H1 (cell line): ENCODE measurements at places on chromosomes 1 and 21. TPM values are rescaled to one million over a fixed set of nuclear protein-coding genes. Genes with fewer than 3 reads are reported as not detected.
A peak's percentile ranks its signal among the peaks of the same experiment; 100 is the strongest.

- H3K4me3 ChIP-seq, result no peak overlapping the region
- H3K27ac ChIP-seq, result no peak overlapping the region
- H3K27me3 ChIP-seq, result no peaks in the 10 kb centered on the region
- H3K36me3 ChIP-seq, result no peaks in the 10 kb centered on the region
Observed at GRCh38 chr1:237759377-237759776, 131.3 kb downstream of the ZP4 start.

DNA sequence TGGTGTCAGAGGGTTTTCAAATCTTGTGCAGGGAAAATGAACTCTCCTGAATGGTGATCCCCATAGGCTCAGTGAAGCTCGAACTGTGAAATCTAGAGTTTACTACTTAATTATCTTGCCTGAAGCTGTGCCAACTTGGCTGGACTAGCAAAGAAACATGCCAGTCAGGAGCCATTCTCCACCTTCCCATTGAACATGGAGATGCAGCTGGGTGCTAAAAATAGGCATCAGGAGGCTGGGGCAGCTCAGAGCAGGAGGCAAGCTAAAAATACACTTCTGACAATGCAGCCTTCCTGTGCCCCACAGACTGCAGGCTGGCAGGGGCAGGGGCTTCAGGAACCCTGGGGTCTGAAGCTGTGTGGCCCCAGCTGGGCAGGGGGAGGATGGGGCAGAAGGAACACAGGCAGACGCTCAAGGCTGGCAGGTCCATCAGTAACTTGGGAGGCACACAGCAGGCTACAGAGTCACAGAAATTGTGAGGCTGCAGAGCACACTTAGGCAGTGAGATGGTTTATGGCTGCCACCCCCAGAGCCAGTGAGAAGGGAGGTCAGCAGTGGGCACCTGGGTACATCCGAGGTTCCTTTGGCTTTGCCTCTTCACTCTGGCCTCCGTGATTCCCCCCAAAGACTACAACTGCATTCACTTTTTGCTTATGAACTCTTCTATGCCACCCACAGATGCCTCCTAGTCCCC, 155.4 kb upstream of the KCND3 start:
- DNase-seq, result no peak
- H3K4me1 ChIP-seq, result no peaks in the 10 kb centered on the region
- H3K4me3 ChIP-seq, result no peak overlapping the region
- H3K36me3 ChIP-seq, result no peaks in the 10 kb centered on the region
- H3K27ac ChIP-seq, result no peak overlapping the region
- H3K27me3 ChIP-seq, result no peaks in the 10 kb centered on the region

The ST3GAL3 gene
- 6.5 and 7.0 TPM in 2 replicates for total RNA-seq

The OR2W3 gene
- total RNA-seq, result 0.82 and 1.1 TPM in 2 replicates

The RYR2 gene
- total RNA-seq, result 4.4 and 4.7 TPM in 2 replicates

The PLXNA2 gene
- total RNA-seq, result 1.5 and 2.0 TPM in 2 replicates

The FMOD gene
- total RNA-seq, result 0.27 and 0.32 TPM in 2 replicates

GRCh38 chr1:103327054-103327719, 198.3 kb upstream of the RNPC3 start:
- H3K36me3 ChIP-seq, result no peaks in the 10 kb centered on the region
- H3K27me3 ChIP-seq, result no peaks in the 10 kb centered on the region
- H3K4me1 ChIP-seq, result no peaks in the 10 kb centered on the region

DNA sequence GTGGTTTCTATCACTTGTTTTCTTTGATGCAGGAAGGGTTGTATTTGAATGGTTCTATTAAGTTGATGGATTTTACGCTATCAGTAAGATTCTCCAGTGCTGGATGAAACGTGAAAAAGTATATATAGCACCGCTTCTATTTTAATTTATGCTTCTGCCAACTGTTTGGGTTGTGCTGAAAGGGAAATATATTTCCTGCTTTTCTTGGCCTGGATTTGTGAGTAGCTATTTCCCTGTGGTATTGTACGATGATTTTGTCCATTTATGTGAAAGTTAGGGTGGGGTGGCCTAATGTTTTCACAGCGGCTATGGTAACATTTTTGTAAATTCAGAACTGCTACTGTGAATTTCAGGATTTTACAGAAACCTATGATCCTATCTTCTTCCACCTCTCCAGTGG, 322 bp downstream of the C1orf162 start:
- no peaks in the 10 kb centered on the region for H3K4me1 ChIP-seq
- H3K4me3 ChIP-seq, result no peak overlapping the region
- DNase-seq, result no peak
- no peaks in the 10 kb centered on the region for H3K27me3 ChIP-seq
- H3K36me3 ChIP-seq, result no peaks in the 10 kb centered on the region

DNA sequence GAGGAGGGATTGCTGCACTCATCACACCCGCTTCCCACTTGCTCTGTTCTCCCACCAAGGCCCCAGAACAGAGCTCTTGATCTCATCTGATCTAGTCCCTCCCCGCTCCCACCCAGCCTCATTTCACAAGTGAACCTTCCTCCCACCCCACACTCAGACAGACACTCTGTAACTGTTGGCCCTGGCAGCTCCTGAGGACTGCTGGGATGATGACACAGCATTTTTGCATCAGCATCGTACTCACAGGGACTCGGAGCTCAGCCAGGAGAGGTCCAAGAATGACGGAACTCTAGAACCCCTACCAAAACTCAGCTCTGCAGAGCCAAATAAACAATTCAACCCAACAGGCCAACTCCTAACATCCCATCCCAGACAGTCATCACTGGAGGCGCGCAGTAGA, 11.2 kb upstream of the ZNF124 start:
- no peak overlapping the region for H3K4me3 ChIP-seq
- DNase-seq, result no peak
- H3K4me1 ChIP-seq, result no peaks in the 10 kb centered on the region

DNA sequence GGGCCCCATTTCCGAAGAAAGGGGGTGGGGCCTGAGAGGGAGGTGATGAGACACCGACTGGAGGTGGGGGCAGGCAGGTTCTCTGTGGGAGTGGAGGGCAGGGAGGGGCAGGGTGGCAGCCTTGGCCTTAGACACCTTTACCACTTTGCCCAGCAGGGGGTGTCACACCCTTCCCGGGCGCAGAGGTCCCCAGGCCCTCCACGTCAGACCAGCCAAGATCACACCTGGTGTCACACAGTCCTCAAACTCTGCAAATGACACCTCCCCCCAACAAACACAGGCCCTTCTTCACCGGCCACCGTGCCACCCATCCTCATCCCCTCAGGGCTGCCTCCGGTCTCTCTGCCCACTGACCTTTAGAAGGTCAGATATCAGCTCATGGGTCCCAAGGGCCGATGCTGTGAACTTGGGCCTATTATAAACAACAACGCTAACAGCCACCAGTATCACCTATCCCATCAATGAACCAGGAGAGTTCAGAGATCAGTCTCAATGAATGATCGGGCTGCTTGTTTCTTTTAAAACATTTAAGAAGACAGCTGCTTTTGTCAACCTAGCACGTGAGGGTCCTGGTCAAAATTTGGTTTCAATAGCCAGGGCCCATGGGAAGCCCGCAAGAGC, 103.9 kb downstream of the CASZ1 start:
- H3K4me3 ChIP-seq, result no peak overlapping the region
- 0 out of 2 replicates have a peak, but pooled peaks cover 3% of the 10 kb centered on the region for H3K27me3 ChIP-seq
- no peaks in the 10 kb centered on the region for H3K4me1 ChIP-seq
- no peaks in the 10 kb centered on the region for H3K36me3 ChIP-seq
- no peak for DNase-seq

The CYYR1 gene
- total RNA-seq, result 37.6 and 37.9 TPM in 2 replicates

The FMO2 gene
- total RNA-seq, result not detected in 2 replicates

DNA sequence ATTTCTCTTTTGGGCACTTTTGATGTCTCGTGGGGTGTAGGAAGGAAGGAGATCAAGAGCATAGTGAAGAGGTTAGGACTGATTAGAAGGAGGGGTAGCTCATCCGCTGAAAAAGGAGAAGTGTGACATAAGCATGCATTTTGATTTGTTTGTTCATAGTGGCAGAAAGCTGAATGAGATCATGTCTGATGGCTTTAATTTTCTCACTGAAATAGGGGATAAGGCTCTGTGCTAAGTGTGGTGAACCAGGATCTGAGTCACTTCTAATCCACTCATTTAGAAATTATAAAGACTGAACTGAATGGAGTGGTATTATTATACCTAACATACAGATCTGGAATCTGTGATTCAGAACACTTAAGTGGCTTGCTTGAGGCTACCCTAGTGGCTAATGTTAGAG, 344.5 kb downstream of the PDE4B start:
- H3K36me3 ChIP-seq, result no peaks in the 10 kb centered on the region
- H3K4me3 ChIP-seq, result no peak overlapping the region
- no peaks in the 10 kb centered on the region for H3K4me1 ChIP-seq
- H3K27me3 ChIP-seq, result no peaks in the 10 kb centered on the region
- no peak overlapping the region for H3K27ac ChIP-seq
- no peak for DNase-seq

The CKS1B gene
- total RNA-seq, result 284 and 294 TPM in 2 replicates

DNA sequence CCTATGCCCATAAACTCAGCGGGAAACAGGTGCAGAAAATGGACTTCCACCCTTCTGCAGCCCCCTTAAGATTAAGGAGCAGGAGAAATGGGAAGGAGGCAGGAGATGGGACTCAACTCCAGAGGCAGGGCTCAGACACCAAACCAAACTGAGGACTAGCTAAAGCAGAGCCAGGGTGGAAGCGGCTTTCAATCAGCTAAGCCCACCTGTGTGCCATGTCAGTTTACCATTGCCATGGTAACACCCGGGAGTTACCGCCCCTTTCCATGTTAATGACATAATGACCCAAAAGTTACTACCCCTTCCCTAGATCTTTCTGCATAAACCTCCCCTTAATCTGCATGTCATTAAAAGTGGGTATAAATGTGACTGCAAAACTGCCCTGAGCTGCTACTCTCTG, 653.5 kb downstream of the PTPRU start:
- H3K27ac ChIP-seq, result no peak overlapping the region
- peaks cover 2% of the 10 kb centered on the region; the same call in 1 of the 2 replicates for H3K4me1 ChIP-seq
- H3K36me3 ChIP-seq, result no peaks in the 10 kb centered on the region
- no peak overlapping the region for H3K4me3 ChIP-seq
- DNase-seq, result no peak
- H3K27me3 ChIP-seq, result no peaks in the 10 kb centered on the region

The PRAMEF12 gene
- not detected in 2 replicates for total RNA-seq

- H3K27me3 ChIP-seq, result no peaks in the 10 kb centered on the region
- DNase-seq, result peak; percentile 96
- H3K36me3 ChIP-seq, result peaks cover 28% of the 10 kb centered on the region
- H3K4me1 ChIP-seq, result peaks cover 18% of the 10 kb centered on the region; the same call in 1 of the 2 replicates
Observed at GRCh38 chr1:36088577-36089392, at the start of gene ADPRS. Gene ADPRS, plus strand, starts transcription at chr1:36088892. Its CDS starts 13 bp downstream, at chr1:36088905.

DNA sequence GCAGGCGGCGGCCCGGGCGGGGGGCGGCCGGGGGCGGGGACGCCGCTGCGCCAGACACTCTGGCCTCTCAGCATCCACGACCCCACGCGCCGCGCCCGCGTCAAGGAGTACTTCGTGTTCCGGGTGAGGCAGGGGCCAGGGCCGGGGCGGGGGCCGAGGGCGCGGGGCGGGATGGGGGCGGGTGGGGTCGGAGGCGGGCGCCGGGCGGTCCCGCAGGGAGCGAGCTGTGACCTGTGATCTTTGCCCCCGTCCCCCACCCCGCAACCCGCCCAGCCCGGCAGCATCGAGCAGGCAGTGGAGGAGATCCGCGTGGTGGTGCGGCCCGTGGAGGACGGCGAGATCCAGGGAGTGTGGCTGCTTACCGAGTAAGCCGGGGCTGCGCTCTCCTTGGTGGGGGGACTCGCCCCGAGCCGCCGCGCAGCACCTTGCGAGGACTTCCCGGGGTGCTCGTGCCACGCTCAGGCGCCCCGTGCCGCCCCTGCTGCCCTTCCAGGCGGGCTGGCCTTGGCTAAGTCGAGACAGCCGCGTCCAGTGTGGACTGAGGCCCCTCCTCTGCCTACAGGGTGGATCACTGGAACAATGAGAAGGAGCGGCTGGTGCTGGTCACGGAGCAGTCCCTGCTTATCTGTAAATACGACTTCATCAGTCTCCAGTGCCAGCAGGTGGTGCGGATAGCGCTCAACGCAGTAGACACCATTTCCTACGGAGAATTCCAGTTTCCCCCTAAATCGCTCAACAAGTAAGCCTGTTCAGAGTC, 514 bp downstream of the TPRG1L start:
- no peaks in the 10 kb centered on the region for H3K27me3 ChIP-seq
- H3K27ac ChIP-seq, result no peak overlapping the region
- peak overlapping the region; percentile 85 for H3K4me3 ChIP-seq
- H3K4me1 ChIP-seq, result no peaks in the 10 kb centered on the region; the same call in none of the 2 replicates

The PCP4 gene
- total RNA-seq, result 1.8 and 2.3 TPM in 2 replicates

GRCh38 chr1:209860293-209860881, 32.6 kb downstream of the UTP25 start:
- no peak overlapping the region for H3K4me3 ChIP-seq
- H3K36me3 ChIP-seq, result no peaks in the 10 kb centered on the region
- H3K27ac ChIP-seq, result no peak overlapping the region
- no peaks in the 10 kb centered on the region for H3K27me3 ChIP-seq
- DNase-seq, result peak; percentile 82

- DNase-seq, result no peak
- peaks cover 3% of the 10 kb centered on the region for H3K4me1 ChIP-seq
- H3K36me3 ChIP-seq, result no peaks in the 10 kb centered on the region
- H3K4me3 ChIP-seq, result no peak overlapping the region
Observed at GRCh38 chr1:4318720-4319119, 335.7 kb upstream of the AJAP1 start.

GRCh38 chr1:98278055-98278454, 357.2 kb upstream of the DPYD start:
- no peak overlapping the region for H3K27ac ChIP-seq
- no peaks in the 10 kb centered on the region for H3K27me3 ChIP-seq
- no peaks in the 10 kb centered on the region for H3K36me3 ChIP-seq
- H3K4me1 ChIP-seq, result no peaks in the 10 kb centered on the region; the same call in 1 of the 2 replicates

GRCh38 chr1:177569476-177569875, 398.7 kb downstream of the BRINP2 start:
- H3K27ac ChIP-seq, result no peak overlapping the region
- H3K4me1 ChIP-seq, result no peaks in the 10 kb centered on the region
- H3K27me3 ChIP-seq, result no peaks in the 10 kb centered on the region
- DNase-seq, result no peak

The SPRR2E gene
- total RNA-seq, result not detected in 2 replicates

- DNase-seq, result no peak
- H3K27ac ChIP-seq, result no peak overlapping the region
- no peak overlapping the region for H3K4me3 ChIP-seq
- no peaks in the 10 kb centered on the region for H3K36me3 ChIP-seq
- no peaks in the 10 kb centered on the region for H3K27me3 ChIP-seq
Observed at GRCh38 chr1:57800376-57800775, 376.5 kb upstream of the DAB1 start.
